ENCODE measurements at places on chromosomes 7 and 10.

DNA sequence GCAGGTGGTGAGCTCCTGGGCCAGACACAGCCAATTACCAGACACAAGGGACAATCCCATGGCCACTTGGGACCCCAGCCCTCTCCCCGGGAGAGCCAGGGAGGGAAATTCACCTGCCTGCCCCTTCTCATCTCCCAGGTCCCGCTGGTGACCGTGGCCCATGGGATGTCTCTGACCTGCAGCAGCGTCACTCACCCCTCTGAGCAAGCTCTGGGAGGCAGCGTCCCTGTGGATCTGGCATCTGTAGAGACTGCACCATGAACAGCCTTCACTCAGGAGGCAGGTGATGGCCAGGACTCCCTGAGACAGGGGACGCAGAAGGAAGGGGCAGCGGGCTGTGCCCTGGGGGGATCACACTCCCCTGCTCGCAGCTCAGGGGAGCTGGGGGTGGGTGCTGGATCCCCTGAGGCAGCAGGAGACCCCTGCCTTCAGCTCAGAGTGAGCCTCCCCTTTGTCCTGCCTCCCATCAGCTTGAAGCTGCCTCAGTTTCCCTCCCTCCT lies 90.8 kb downstream of the FOXL3 start:
- no peak for DNase-seq

DNA sequence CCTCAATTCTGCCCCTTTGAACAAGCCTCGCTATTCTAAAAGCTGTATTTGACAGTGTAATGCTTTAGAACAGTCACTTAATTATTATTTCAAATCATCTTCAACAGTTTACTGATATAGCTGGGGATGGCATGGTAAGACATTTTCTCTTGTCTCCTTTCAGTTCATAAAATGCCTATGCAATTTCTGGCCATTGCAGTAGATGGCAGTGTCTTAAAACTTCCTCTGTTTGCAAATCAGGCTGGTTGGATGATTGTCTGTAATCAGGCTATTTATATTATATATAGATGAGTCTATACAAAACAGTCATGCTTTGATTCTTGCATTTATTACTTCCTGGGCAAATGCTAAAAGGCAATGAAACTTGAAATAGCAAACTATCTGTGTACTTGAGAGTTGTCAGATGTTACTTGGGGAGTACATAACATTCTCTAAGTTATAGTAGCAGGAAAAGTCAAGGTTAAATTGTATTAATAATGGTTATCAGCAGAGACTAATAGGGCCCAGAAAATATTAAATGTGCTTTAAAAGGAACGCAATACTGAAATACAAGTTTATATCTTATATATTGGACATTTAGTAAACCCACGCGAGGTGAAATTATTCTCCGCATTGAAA lies 55.5 kb upstream of the LHFPL3 start:
- peak; percentile 53 for DNase-seq

- no peak for DNase-seq
These were observed 191.5 kb downstream of the DIP2C start for GRCh38 chr10:497898-498451.

DNA sequence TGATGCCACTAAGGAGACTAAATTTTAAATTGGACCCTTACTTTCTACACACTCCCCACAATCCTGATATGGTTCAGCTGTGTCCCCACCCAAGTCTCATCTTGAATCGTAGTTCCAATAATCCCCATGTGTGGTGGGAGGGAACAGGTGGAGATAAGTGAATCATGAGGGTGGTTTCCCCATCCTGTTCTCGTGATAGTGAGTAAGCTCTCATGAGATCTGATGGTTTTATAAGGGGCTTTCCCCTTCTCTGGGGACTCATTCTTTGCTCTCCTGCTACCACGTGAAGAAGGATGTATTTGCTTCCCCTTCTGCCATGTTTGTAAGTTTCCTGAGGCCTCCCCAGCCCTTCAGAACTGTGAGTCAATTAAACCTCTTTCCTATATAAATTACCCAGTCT lies 18.4 kb upstream of the BET1 start:
- no peak for DNase-seq

DNA sequence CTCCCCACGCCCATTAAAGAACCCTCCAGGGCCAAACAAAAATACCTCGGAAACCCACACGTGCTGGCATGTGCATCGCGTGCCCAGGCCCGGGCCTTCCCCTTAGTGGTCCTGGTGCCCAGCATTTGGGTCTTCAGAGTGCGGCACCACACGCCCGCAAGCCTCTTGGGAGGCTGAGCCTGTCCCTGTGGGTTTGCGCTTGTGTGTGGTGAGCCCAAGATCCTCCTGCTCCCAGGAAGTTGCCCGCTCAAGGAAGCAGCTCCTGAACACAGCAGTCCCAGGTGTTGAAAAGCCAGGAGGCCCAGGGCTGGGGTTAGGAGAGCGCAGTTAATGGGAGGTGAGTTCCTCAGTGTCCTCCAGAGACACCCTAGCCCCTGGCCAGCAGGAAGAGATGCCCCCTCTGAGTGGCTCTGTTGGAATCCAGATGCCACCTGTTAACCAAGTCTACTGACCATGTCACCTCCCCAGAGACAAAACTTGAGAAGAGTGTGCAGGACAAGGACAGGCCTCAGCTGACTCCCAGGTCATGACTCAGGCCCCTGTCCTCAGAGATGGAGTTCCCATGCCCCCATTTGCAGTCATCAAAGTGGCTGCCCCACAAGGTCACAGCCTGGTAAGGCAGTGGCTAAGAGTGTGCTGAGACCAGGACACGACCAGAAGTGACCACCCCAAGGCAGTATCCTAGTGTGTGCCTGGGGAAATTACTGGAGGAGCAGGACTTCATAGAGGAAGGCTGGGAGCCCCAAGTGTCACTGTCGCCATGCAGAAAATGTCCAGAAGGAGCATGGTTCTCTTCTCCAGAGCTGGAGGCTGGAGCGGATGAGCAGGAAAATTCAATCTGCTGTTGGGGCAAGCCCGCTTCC lies 5.2 kb downstream of the FZD9 start:
- DNase-seq: no peak

- DNase-seq: no peak
These were observed 8.5 kb downstream of the NT5C2 start for GRCh38 chr10:103184615-103185014.

- no peak for DNase-seq
These were observed 23.0 kb upstream of the CEP41 start for GRCh38 chr7:130463553-130464434.

- no peak for DNase-seq
These were observed 237.8 kb upstream of the GALNT17 start for GRCh38 chr7:70893971-70894715.

DNA sequence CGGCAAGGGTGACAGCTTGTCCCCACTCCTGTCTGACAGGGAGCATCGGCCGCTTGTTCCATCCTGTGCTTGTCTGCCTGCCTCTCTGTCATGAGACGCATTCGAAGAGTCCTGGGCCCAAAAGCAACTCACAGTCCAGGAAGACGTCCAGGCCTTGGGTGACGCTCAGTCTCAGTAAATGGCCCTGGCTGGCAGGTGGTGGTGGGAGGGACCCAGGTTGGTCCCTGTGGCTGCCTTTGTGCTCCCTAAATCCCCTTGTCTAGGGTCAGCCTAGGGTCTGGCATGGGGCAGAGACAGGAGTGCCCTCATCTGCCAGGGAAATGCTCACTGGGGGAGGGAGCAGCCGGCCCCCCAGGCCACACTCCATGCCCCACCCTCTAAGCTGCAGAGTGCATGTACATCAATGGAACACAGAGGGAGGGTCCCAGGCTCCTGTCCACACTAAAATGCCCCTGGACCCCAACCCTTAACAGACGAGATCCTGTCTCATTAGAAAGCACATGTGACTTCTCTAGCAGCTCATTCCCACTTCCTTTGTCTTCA lies 295.2 kb upstream of the ZNF32 start:
- DNase-seq: no peak

- DNase-seq: no peak
These were observed 237.2 kb downstream of the SKAP2 start for GRCh38 chr7:26627221-26627620.
